ENCODE measurements at places on chromosomes 1 and 21. TPM values are rescaled to one million over a fixed set of nuclear protein-coding genes. Genes with fewer than 3 reads are reported as not detected.

GRCh38 chr21:33433425-33434114 lies 30.4 kb downstream of the IFNGR2 start:
- no peak for DNase-seq

- DNase-seq = no peak
Measured at GRCh38 chr21:45421846-45422775, 17.1 kb downstream of the COL18A1 start.

MFSD2A gene
- polyA plus RNA-seq = 6.7 TPM

- no peak for DNase-seq
Measured at GRCh38 chr1:18736958-18737357, 106.3 kb downstream of the PAX7 start.

- DNase-seq = peak; percentile 24
Measured at GRCh38 chr1:114152508-114153260, 985 bp downstream of the SYT6 start.

- DNase-seq = no peak
Measured at GRCh38 chr21:25586326-25586725, 21.0 kb downstream of the MRPL39 start.

DNA sequence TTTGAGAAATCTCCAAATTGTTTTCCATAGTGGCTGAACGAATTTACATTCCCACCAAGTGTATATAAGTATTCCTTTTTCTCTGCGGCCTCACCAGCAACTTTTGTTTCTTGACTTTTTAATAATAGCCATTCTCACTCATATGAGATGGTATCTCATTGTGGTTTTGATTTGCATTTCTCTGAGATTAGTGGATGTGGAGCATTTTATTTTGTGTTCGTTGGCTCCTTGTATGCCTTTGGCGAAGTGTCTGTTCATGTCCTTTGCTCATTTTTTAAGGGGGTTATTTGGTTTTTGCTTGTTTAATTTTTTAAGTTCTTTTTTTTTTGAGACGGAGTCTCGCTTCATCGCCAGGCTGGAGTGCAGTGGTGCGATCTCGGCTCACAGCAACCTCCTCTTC lies 45.1 kb upstream of the MPC2 start:
- peak; percentile 12 for DNase-seq

GRCh38 chr1:154865442-154866256 lies 4.4 kb downstream of the KCNN3 start:
- DNase-seq = no peak

DNA sequence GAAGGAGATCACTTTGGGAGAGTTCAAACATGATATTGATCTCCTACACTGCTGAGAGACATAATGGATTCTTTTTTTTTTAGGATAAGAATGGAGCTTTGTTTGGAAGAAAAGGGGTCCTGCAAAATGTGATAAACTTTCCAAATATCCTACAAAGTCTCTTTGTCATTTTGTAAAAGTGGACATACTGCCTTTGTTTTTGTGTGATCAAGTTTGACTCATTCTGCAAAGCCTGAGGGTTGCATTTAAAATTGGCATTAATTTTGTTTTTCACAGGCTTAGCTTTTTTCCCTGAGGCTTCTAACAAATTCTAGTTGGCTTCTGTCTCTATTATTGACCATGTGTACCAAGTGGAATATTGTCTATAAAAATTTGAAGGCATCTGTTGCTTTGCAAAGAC lies 113.2 kb downstream of the AK5 start:
- DNase-seq = no peak

GRCh38 chr1:230303822-230304221 lies 122.3 kb downstream of the PGBD5 start:
- peak; percentile 48 for DNase-seq

RIMS3 gene
- 0.10 TPM for polyA plus RNA-seq

CHI3L1 gene
- 0.17 TPM for polyA plus RNA-seq

- no peak for DNase-seq
Measured at GRCh38 chr21:44853601-44854390, 19.7 kb downstream of the PTTG1IP start.

DNA sequence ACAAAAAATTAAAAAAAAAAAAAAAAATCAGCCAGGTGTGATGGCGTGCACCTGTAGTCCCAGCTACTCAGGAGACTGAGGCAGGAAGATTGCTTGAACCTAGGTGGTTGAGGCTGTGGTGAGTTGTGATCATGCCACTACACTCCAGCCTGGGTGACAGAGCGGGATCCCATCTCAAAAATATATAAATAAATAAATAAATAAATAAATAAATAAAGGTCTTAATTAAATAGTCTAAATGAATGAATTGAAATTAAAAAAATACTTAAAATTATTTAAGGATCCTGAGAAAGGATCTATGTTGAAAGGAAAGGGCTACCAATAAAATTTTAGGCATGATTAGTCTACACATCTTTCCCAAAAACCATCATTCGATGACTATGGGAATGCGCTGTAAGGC lies 67.4 kb upstream of the HP1BP3 start:
- DNase-seq = no peak

DNA sequence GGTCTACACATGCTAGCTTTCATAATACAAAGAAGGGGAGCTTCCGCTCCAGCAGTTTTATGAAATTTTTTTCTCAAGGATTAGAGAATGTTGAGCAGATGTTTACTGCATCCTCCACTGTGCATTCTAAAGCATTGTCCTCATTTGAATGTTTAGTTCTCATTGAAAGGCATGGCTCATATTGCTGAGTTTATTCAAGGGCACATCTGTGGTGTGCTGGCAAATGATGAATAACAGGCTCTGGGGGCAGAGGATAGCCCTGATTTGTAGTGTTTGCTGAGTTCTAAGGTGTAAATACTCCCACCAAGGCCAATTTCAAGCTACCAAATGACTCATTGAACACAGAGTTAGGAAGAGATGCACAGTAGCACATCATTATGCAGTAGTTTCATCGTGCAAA lies 303.2 kb upstream of the FAM78B start:
- DNase-seq = no peak

DNA sequence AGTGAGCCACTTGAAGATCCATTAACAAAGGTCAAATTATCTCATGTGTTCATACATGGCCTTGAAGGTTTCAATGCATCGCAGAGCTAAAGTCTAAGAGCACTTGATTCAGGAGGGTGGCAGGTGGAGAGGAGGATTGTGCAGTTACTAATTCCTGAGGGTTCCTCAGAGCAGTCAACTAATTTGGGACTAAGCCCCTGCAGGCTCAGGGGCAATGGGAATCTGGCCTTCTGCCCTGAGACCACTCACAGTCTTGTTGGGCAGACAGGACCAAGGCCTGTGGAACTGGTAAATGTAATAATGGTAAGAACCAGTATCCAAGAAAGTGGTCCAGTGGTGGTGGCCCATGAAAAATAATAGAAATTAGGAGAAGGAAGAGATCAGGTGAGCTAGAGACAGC lies 127.4 kb upstream of the HMGB4 start:
- no peak for DNase-seq

DNA sequence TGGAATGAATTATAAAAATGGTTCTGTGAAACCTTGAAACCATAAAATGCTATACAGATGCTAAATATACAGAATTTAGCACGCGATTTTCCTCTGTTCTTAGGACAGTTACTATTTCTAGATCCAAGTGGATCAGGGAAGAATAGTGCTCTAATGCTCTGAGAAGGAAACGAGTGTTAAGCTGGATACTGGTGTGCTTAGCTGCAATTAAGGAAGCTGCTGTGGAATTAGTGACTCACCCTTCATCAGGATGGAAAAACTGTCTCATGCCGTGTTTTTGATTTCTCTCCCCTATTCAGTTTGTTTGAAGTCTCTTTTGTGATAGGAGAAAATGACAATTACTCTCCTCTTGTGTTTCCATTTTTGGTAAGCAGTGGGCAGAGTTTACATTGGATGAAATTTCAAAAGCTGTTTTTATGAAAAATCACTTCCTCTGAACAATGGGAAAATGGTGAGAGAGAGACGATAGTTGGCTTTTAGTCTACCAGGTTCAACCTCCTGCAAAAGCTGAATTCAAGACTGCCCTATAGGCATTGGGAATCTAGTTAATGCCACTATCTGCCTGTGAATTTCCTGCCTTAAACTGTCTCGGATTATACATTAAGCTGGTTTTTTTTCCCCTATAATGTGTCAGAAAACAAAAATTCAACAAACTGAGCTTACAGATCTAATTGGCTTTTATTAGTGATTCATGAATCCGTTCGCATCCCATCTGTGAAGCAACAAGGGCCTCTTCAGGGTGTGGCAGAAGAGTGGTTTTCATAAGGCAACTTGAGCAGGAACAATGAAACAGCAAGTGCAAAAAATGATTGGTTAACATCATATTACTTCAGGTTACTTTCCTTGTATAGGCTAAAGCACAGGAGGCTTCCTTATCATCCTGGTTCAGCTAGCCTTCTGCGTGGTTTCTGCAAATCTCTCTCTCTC lies 179.8 kb downstream of the ST6GALNAC3 start:
- DNase-seq = no peak

DNA sequence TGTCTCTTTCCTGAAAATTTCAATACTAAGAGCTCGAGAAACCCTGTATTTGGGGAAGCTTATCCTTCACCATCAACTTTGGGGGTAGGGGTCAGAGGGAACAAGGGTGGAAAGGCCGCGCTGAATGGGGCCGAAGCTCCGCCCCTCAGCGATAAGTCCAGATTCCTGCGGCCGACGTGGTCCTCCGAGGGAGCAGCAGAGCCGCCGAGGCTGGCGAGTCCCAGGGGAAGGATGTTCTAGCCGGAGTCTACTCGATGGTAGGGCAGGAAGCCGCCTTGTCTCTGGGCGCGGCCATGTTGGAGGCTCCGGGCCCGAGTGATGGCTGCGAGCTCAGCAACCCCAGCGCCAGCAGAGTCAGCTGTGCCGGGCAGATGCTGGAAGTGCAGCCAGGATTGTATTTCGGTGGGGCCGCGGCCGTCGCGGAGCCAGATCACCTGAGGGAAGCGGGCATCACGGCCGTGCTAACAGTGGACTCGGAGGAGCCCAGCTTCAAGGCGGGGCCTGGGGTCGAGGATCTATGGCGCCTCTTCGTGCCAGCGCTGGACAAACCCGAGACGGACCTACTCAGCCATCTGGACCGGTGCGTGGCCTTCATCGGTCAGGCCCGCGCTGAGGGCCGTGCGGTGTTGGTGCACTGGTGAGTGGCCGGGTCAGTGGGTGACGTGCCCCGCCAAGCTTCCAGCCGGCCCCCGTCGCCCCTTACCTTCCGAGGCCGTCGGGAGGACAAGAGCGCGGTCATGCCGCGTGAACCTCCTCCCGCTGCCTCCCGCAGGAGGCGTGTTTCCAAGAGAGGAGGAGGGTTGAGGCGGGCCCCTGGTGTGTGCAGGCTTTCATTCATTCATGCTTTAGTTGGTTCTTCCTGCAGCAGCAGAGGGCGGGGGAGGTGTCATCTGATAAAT lies at the start of gene DUSP12:
Gene DUSP12 (plus strand): TSS at position 278 of the 899 bp plus-strand sequence. CDS start 16 bp downstream, at position 294.
- DNase-seq = peak; percentile 96

- DNase-seq = no peak
Measured at GRCh38 chr1:208793861-208794345, 549.7 kb upstream of the PLXNA2 start.

PLA2G2A gene
- not detected for polyA plus RNA-seq

GRCh38 chr1:116704278-116704677 lies 36.7 kb upstream of the IGSF3 start:
- DNase-seq = no peak

DNA sequence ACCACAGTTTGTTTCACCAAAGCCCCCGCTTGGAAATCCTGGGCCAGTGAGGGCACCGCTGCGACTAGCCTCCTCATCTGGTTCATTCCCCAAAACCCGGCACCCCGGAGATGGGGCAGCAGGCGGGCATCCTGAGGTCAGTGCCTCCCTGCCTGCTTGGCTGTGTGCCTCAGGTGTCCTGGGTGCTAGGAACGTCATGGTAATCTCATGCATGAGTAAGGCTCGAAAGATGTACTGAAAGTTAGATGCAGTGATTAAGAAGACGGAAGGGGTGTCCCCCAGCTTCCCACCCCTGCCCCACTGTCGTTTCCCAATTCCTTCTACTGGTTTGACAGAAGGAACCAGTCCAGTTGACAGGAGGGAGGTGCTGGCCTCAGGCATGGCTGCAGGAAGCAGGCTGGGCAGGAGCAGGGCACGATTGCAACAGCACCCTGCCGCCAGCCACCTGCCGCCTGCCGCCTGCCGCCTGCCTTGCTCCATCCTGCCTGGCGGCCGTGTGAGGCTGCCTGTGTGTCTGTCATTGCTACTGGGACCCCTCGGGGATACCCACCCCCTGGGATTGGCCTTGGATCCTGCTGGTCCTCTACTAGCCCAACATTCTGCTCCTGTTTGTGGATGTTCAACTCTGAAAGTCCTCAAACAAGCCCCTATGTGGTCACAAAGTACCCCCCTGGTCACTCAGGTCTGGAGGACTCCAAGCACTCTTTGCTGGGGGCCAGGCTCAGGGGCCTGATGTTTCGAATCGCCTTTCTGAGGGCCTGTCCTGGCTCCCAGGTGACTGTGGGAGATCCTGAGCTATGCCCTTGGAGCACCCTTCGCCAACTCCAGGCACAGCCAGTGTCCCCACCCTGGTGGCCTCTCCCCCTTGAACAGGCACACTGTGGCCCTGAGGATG lies 73.0 kb upstream of the IFFO2 start:
- no peak for DNase-seq

DNA sequence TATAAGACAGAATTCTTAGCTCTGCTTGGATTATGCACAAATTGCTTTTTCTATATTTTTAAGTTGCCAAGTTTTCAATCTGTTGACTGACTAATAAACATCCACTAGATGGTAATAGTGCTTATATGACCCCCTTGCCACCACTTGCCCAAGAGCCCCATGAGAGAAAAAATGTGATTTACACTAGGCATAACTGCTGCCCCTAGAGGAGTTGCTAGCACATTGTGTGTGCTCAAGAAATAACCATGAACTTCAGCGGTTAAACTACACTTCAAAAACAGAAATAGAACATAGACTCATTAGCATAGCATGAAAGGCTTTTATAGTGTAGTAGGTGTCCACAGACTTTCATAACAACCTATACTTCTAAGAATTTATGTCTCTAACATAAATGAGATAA lies 61.4 kb downstream of the BRINP3 start:
- DNase-seq = no peak

PRR9 gene
- polyA plus RNA-seq = not detected

CYP4A22 gene
- not detected for polyA plus RNA-seq

DNA sequence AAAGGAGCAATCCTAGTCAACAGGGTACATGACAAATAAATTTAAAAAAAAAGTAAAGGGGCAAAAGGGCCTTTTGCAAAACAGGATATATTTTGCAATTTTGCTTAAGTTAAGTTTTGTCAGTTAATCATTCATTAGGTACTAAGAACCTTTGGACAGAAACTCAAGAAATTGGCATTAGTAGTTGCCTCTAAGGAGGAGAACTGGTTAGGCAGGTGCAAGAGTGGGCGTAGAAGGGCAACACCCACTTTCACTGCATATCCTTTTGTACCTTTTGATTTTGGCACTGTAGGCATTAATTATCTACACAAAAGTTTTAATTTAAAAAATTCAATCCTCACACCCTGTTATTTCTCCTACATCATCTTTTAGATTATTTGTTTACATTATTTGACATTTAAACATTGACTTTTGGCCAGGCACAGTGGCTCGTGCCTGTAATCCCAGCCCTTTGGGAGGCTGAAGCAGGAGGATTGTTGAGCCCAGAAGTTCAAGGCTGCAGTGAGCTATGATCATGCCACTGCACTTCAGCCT lies 4.3 kb downstream of the DDAH1 start:
- DNase-seq = no peak

SPRR2E gene
- not detected for polyA plus RNA-seq

- DNase-seq = peak; percentile 31
Measured at GRCh38 chr1:119713039-119713748, 1.5 kb downstream of the PHGDH start.
